Psoas muscle (tissue), 8 donors: ENCODE measurements at places on chromosomes 16 and 17.

- no peak for DNase-seq
These were observed 30.7 kb upstream of the MED9 start for GRCh38 chr17:17445925-17446665.

GRCh38 chr17:21140911-21141310 is 14.1 kb downstream of the DHRS7B start:
- DNase-seq, result no peak

GRCh38 chr17:41801374-41802271 is 10.1 kb downstream of the P3H4 start:
- DNase-seq, result peak; percentile 91

DNA sequence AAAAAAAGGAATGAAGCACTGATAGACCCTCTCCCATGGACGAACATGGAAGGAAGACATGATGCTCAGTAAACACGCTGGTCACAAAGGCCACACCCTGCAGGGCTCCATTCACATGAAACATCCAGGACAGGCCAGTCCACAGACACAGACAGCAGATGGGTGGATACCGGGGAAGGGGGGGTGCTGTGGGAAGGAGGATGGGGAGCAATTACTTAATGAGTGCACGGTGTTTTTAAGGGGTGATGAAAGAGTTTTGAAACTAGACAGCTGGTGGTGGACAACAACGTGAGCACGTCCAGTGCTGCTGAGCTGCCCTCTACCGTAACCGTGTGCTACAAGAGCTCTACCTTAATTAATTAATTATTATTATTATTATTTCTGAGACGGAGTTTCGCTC is 6.0 kb upstream of the SLC16A3 start:
- DNase-seq, result no peak

- no peak for DNase-seq
These were observed 115.1 kb upstream of the TOB1 start for GRCh38 chr17:50981279-50981678.

- no peak for DNase-seq
These were observed 4.9 kb downstream of the IRX6 start for GRCh38 chr16:55328611-55329569.

DNA sequence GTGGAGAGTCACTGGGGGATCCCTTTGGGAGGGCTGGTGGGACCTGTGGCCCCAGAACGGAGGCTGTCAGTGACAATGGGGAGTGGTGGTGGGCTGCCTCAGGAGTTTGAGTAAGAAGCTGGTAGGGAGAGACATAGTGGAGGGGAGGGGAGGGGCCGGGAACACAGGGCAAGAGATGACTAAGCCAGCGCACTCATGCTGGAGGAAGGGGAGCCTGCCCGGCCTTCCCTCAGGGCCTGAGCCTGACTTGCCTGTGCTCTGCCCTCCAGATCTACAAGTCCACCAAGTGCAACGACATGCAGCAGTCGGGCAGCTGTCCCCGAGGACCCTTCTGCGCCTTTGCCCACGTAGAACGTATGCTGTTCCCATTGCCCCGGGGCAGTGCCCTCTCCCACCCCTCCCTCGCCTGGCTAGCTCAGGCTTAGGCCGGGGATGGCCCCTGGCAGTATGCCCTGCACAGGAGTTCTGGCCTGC is 29.3 kb downstream of the UNC13D start:
- DNase-seq, result no peak

DNA sequence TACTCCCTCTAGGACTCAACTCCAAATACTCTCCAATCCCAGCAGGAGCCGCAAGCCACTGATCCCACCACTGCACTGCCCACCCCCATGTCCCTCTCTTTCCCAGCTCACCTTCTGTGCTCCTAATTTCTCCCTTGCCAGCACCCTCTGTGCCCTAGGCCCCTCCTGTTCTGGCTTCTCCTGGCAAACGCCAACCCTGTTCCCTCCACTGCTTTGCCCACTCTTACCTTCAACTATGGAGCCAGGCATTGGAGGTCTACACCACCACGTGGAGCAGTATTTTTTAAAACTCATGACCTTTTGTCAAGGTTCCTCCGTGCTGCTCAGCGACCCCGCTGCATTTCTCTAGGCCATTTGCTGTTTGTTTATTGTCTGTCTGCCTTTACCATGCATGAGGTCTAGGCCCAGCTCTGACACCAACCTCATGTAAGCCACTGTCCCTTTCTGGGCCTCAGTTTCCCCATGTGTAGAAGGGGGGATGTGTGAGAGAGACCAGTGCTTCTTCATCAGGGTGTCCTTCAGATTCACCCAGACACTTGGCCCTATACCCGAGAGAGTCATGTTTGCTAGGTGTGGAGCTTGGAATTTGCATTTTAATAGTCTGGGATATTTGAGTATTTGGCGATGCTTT is 4.6 kb downstream of the CCDC102A start:
- DNase-seq, result no peak

DNA sequence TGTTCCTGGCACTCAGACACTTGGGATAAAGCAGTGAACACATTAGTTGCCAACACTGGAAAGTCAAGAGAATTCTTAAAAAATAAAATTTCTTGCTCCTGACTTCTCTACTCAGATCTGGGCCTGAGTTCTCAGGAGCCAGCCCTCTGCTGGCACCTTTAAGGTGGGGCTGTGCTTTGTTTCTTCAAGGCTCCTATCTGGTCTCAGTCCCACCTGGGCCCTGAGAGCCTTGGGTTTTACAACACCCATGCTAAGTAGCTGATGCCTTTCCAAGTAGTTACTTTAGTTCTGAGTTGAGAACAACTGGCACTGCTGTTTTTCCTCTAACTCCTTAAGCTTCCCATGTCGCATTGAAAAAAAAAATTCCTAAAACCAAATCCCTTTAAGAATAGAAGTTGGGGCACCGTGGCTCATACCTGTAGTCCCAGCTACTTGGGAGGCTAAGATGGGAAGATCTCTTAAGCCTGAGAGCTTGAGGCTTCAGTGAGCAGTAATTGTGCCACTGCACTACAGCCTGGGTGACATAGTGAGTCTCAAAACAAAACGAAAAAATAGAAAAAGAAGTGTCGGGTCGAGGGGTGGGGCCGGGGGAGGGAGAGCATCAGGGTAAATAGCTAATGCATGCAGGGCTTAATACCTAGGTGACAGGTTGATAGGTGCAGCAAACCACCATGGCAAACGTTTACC is 16.6 kb downstream of the CHAD start:
- no peak for DNase-seq

DNA sequence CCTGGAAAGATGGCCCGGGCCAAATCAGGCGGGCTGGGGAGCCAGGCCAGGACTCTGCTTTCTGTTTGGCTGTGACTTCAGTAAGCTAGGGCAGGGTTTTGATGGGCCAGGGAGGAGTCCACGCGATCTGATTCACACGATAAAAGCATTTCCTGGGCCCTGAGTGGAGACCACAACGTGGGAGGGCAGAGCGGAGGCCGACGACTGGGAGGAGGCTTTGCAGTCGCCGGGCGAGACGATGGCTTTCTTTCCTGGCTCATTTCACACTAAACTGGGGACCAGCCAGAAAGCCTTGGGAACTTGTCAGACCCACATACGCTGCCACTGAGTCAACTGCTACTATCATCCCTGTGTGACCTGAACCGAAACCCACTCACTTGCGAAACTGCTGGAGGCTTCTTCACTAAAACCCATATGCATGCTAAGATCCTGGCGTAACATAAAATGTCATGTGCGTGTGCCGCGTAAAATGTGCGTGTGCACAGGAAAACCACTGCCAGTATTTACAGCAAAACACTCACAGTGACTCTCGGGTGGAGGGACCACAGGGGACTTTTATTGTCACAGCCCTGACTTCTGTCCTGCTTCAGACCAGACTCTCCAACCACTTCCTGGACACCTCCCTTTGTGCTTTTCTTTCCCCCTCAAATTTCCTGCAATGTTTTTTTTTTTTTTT is 14.2 kb upstream of the RHBDF2 start:
- peak; percentile 85 for DNase-seq

- DNase-seq, result no peak
These were observed 5.6 kb downstream of the CIAO3 start for GRCh38 chr16:734981-735881.

DNA sequence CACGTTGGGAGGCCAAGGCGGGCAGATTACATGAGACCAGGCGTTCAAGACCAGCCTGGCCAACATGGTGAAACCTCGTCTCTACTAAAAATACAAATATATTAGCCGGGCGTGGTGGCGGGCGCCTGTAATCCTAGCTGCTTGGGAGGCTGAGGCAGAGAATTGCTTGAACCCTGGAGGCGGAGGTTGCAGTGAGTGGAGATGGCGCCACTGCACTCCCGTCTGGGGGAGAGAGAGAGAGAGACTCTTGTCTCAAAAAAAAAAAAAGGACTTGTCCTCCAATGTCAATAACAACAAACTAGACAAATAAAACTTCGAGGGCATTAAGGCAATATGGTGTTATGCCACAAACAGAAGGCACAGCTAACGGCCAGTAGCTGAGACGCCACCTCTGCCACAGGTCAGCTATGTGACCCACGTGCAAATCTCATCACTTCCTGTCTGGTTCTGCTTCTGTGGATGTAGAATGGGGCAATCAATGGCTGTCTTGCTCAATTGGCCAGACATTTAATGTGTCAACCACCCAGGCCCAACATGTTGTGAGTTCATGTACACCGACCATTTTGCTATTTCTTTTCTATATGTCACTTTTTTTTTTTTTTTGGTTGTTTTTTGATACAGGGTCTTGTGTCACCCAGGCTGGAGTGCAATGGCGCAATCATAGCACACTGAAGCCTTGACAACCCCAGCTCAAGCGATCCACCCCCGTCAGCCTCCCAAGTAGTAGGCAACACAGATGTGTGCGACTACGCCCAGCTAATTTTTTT is 834 bp upstream of the TXNDC11 start:
- peak; percentile 50 for DNase-seq

GRCh38 chr16:30380072-30380802 is 2.1 kb downstream of the SEPTIN1 start:
- DNase-seq, result no peak

DNA sequence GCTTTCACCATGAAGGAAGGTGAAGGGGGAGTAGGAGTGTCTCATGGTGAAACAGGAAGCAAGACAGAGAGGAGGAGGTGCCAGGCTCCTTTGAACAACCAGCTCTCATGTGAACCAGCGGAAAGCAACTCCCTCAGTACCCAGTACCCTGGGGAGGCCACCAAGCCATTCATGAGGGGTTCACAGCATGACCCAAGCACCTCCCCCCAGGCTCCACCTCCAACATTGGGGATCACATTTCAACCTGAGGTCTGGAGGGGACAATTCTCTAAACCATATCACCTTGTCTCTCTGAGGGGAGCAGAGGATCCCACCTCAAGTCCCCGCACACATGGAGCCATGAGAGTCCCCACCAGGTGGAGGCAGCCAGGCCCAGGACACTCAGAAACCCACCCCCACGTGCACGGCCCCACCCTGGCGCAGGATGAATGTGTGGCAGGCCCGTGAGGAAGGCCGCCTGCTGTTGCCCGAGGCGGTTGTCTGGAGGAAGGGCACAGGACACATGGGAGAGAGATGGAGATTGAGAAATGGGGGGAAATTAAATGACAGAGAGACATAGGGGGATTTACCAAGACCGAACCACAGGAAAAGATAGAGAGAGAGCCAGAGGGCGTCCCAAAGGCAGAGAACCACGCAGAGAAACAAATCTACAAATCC is 85.9 kb downstream of the TMEM132E start:
- no peak for DNase-seq

- no peak for DNase-seq
These were observed 607 bp upstream of the NCOR1 start for GRCh38 chr17:16215965-16216316.

- DNase-seq, result no peak
These were observed 213.6 kb upstream of the CDH5 start for GRCh38 chr16:66152823-66153393.
